Activated CD4-positive, alpha-beta T cell treated with anti-CD3 and anti-CD28 coated beads, Interleukin-2, amount 10 ng/mL, durations not matched to agents 7 days and 5 days (primary cell): ENCODE measurements at places on chromosomes 7 and 10. TPM values are rescaled to one million over a fixed set of nuclear protein-coding genes. Genes with fewer than 3 reads are reported as not detected.

- H3K36me3 ChIP-seq, result peaks cover 4% of the 10 kb centered on the region
- H3K4me1 ChIP-seq, result peaks cover 38% of the 10 kb centered on the region
- peak overlapping the region; percentile 14 for H3K4me3 ChIP-seq
- no peak for DNase-seq
- H3K27me3 ChIP-seq, result peaks cover 82% of the 10 kb centered on the region
These were observed 16.3 kb upstream of the GATA3 start for GRCh38 chr10:8037941-8038894.

DNA sequence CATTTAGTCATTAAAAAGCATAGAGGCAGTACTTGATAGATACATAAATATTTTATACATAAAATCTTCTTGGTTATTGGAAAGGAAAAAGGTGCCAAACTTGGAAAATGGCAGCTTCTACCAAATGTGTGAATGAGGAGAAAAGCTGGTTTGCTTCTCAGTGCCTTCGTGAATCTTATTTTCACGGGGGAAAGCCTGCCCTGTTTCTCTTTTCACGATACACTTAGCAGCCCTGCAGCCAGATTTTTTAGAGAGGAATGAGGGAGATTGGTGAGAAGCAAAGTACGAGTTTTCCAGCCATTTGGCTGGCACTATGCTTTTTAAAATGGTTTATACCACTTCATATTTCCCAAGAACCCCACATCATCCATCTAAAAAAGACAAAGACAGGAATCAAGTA is 22.9 kb upstream of the C1QL3 start:
- no peak overlapping the region for H3K4me3 ChIP-seq
- H3K36me3 ChIP-seq, result no peaks in the 10 kb centered on the region
- no peak overlapping the region for H3K27ac ChIP-seq
- H3K27me3 ChIP-seq, result peaks cover 15% of the 10 kb centered on the region
- H3K4me1 ChIP-seq, result peaks cover 2% of the 10 kb centered on the region

DNA sequence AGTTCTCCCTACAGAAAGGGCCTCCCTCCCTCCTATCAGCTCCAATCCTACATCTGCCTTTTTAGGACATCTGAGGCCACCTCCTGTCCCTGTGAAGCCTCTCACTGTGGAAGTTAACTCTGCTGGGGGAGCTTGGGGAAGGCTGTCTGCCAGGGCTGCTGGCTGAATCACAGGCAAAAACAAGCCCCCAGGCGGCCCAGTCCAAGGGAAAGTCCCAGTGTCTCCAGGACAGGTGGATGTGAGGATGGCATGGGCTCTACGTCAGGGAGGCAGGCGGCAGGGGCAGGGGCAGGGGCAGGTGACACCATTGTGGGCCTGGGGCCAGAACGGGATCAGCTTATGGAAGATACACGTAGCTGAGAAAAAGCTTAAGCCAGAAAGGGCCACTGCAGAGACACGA is 240.2 kb downstream of the MAD1L1 start:
- peaks cover 2% of the 10 kb centered on the region for H3K36me3 ChIP-seq
- H3K4me1 ChIP-seq, result peaks cover 7% of the 10 kb centered on the region
- no peak for DNase-seq
- H3K27me3 ChIP-seq, result no peaks in the 10 kb centered on the region
- no peak overlapping the region for H3K27ac ChIP-seq

GRCh38 chr7:51132661-51133060 is 183.9 kb downstream of the COBL start:
- H3K36me3 ChIP-seq, result no peaks in the 10 kb centered on the region
- no peak overlapping the region for H3K27ac ChIP-seq
- no peaks in the 10 kb centered on the region for H3K4me1 ChIP-seq
- no peaks in the 10 kb centered on the region for H3K27me3 ChIP-seq

GRCh38 chr7:534075-534474 is 14.4 kb upstream of the PDGFA start:
- H3K27ac ChIP-seq, result no peak overlapping the region
- no peaks in the 10 kb centered on the region for H3K36me3 ChIP-seq
- DNase-seq, result no peak
- no peak overlapping the region for H3K4me3 ChIP-seq

- DNase-seq, result no peak
- H3K4me3 ChIP-seq, result no peak overlapping the region
- no peaks in the 10 kb centered on the region for H3K36me3 ChIP-seq
- H3K4me1 ChIP-seq, result no peaks in the 10 kb centered on the region
- no peak overlapping the region for H3K27ac ChIP-seq
These were observed 152.4 kb upstream of the ADCY1 start for GRCh38 chr7:45421806-45422205.

DNA sequence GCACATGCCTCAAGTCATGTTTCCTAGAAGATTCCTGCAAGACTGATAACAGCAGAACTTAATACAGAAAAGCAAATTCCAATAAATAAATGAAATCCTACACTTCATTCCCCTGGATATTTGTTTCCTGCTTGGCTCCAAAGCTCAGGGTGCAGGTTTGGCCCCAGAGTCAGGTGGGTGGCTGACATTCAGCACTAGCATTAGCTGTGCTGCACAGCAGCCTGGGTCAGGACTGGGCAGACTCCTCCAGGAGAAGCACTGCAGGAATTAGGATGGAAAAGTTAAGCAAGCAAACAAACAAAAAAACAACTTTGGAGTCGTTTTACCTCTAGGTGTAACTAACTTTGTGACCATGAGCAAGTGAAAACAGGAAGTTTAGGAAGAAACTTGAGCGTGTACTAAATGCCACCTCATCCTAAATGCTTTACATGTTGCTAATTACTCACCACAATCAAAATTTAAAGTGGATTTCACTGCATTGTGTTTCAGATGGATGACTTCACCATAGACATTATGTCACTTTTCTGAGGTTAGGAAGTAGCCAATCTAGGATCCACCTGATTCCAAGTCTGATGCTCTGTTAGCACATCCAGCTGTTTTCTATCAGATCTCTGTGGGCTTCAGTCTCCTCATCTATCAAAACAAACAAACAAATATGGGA is 239.4 kb downstream of the C7orf25 start:
- no peak overlapping the region for H3K27ac ChIP-seq
- H3K4me3 ChIP-seq, result no peak overlapping the region
- DNase-seq, result no peak
- no peaks in the 10 kb centered on the region for H3K4me1 ChIP-seq
- no peaks in the 10 kb centered on the region for H3K27me3 ChIP-seq
- no peaks in the 10 kb centered on the region for H3K36me3 ChIP-seq

- H3K4me3 ChIP-seq, result no peak overlapping the region
- H3K4me1 ChIP-seq, result peaks cover 73% of the 10 kb centered on the region
- DNase-seq, result no peak
These were observed 29.1 kb downstream of the CCDC6 start for GRCh38 chr10:59877191-59877671.

DNA sequence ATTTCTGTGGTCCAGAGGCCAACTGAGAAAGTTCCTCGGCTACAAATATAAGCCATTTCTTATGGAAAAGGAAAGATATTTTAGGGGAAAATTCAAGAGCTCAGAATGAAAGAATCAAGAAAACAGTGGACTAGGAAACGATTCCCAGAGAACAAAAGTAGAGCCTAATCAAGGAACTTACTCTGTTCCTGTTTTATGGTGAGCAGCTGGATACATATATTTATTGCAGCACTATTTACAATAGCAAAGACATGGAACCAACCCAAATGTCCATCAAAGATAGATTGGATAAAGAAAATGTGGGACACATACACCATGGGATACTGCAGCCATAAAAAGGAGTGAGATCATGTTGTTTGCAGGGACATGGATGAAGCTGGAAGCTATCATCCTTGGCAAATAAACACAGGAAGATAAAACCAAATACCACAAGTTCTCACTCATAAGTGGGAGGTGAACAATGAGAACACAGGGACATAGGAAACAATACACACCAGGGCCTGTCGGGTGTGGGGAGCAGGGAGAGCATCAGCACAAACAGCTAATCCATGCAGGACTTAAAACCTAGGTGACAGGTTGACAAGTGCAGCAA is 298.7 kb downstream of the THSD7A start:
- H3K4me3 ChIP-seq, result no peak overlapping the region
- H3K27me3 ChIP-seq, result no peaks in the 10 kb centered on the region
- H3K4me1 ChIP-seq, result no peaks in the 10 kb centered on the region
- no peak for DNase-seq
- H3K27ac ChIP-seq, result no peak overlapping the region

GRCh38 chr10:79241990-79242619 is 105.2 kb upstream of the PPIF start:
- peak; percentile 31 for DNase-seq
- no peaks in the 10 kb centered on the region for H3K27me3 ChIP-seq
- peak overlapping the region; percentile 73 for H3K27ac ChIP-seq
- peaks cover 7% of the 10 kb centered on the region for H3K36me3 ChIP-seq
- peak overlapping the region; percentile 74 for H3K4me3 ChIP-seq

DNA sequence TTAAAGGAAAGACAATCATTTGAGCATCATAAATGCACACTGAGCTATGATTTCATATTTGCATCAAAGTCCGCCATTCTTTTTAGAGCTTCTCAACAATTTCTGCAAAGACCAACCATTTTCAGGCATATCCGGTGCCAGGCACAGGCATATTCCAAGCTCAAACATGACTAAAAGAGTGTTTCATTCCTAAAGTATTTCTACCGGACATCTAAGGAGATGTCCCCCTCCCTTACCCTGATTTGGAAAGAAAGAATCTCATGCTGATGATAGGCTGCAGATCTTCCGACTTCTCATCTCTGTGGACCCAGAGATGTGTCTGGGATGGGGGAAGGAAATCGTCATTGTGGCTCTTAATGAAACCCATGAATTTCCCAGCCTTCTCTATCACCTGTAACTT is 600.5 kb upstream of the MGMT start:
- no peaks in the 10 kb centered on the region for H3K27me3 ChIP-seq
- no peak overlapping the region for H3K4me3 ChIP-seq
- H3K4me1 ChIP-seq, result no peaks in the 10 kb centered on the region
- H3K27ac ChIP-seq, result no peak overlapping the region
- H3K36me3 ChIP-seq, result no peaks in the 10 kb centered on the region

DNA sequence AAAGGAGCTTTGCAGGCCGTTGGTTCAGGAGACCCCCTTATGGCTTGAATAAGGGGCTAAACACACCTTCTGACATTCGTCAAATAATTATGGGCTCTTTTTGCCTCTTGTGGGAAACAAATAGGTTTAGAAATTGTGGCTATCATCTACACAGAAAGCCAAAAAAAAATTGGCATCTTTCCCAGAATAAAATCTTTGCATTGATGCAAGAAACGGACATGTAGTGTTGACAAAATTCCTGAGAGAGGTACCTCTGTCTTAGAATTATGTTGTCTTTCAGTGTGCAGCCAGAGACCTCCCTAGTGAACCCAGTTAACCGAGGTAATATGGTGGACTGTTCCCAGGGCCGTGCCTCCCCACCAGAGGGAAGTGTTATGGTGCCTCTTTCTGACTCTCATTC is 283.9 kb downstream of the SDHAF3 start:
- no peak overlapping the region for H3K4me3 ChIP-seq
- H3K4me1 ChIP-seq, result no peaks in the 10 kb centered on the region
- no peak for DNase-seq

- H3K27me3 ChIP-seq, result no peaks in the 10 kb centered on the region
- no peak for DNase-seq
- H3K4me3 ChIP-seq, result no peak overlapping the region
- H3K27ac ChIP-seq, result no peak overlapping the region
These were observed 373.3 kb upstream of the PRKCQ start for GRCh38 chr10:6953271-6953801.

DNA sequence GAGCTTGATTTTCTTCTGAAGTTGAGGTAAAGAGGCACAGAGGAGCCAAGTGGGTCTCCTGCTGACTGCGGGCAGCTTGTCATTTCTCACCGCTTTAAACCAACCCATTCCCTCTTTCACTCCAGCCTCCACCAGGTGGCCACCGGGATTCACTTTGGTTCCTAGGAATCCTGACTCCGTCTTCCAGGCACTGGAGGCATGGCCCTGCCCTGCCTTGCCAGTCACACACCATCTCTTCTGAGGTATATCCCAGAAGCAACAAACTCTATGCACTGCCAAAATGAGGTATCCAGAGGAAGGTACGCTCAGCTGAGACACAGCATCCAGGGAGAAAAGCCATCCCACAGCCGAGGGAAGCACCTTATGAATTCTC is 280.8 kb downstream of the TNS3 start:
- DNase-seq, result no peak
- no peak overlapping the region for H3K4me3 ChIP-seq
- no peak overlapping the region for H3K27ac ChIP-seq
- no peaks in the 10 kb centered on the region for H3K36me3 ChIP-seq

GRCh38 chr7:3408814-3409595 is 108.0 kb downstream of the SDK1 start:
- H3K27ac ChIP-seq, result no peak overlapping the region
- peaks cover 5% of the 10 kb centered on the region for H3K27me3 ChIP-seq
- H3K4me1 ChIP-seq, result peaks cover 15% of the 10 kb centered on the region
- no peaks in the 10 kb centered on the region for H3K36me3 ChIP-seq
- no peak for DNase-seq

GRCh38 chr7:99653754-99654153 is 26.0 kb downstream of the CYP3A5 start:
- no peak overlapping the region for H3K27ac ChIP-seq
- peaks cover 23% of the 10 kb centered on the region for H3K36me3 ChIP-seq
- no peaks in the 10 kb centered on the region for H3K27me3 ChIP-seq
- H3K4me1 ChIP-seq, result peaks cover 2% of the 10 kb centered on the region
- DNase-seq, result no peak

DNA sequence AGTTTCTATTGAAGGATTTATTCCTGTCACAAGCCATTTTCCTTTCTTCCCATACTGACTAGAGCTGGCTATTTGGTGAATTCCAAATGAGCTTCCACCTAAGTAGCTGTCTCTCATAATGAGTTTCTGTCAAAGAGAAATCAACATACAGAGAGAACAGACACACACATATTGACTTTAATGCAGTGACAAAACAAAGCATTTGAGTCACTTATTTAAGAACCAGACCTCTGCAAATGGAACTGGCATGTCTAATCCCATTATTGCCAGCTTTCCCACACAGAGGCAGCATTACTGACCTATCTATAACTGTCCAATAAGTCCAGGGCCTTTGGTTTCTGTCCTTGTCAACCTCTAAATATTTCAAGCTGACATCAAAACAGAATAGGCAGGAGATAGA is 179.3 kb upstream of the CSTF2T start:
- H3K27ac ChIP-seq, result peak overlapping the region; percentile 85
- peaks cover 3% of the 10 kb centered on the region for H3K27me3 ChIP-seq
- peaks cover 18% of the 10 kb centered on the region for H3K4me1 ChIP-seq
- no peak for DNase-seq
- H3K36me3 ChIP-seq, result no peaks in the 10 kb centered on the region
- no peak overlapping the region for H3K4me3 ChIP-seq

The TSPAN13 gene
- 0.50 TPM for total RNA-seq

The SRRT gene
- 262 TPM for total RNA-seq

The UCMA gene
- not detected for total RNA-seq

The SPOCK2 gene
- 424 TPM for total RNA-seq

The AEBP1 gene
- total RNA-seq, result 4.1 TPM

The ARHGEF35 gene
- 4.2 TPM for total RNA-seq

The HOGA1 gene
- not detected for total RNA-seq
